AG04449 (cell line): ENCODE measurements at places on chromosomes 2 and 18.

DNA sequence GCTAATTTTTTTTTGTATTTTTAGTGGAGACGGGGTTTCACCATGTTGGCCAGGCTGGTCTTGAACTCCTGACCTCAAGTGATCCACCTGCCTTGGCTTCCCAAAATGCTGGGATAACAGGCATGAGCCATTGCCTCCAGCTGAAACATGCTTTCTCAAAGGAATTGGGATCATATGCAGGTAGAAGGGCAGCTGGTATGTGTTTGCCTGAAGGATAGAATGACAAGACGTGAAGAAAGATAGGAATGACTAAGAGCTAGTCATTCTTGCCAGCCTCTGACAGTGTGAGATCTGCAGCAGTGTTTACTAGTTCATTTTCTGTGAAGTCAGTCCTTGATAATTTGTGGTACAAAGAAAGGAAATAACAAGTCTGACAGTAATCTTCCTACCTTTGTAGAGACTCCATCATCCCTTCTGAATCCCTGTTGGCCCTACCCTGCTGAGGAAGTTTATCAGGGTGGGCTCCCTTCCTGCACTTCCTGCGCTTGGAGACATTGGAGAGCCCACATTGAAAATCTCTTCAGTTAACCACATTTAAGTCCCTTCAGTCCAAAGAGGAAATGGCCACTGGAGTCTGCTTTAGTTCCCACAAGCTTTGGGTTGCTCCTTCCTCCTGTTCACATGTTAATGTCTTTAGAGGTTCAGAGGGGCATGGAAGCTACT, 14.7 kb downstream of the CFLAR start:
- no peak for DNase-seq

DNA sequence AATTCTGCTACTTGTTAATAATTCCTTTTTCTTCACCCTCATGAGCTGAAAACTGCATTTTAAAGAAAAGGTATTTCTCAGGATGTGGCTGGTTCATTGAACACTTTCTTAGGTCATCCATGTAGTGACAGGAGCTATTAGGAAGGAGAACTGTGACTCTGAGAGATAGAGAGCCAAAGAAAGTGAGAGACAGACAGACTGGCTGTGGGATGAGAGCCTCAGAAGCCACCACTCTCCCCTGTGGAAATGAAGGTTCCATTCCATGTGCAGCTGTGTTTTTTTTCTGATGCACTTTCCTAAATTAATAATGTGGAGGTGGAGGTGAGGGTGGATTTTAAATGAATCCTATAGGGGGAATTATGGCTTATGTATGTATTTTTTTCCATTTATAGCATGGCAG, 113.3 kb downstream of the FAM210A start:
- DNase-seq: no peak

- no peak for DNase-seq
These were observed 194.1 kb downstream of the SP3 start for GRCh38 chr2:173770947-173771678.

GRCh38 chr18:47331026-47331425, 79.6 kb upstream of the SKOR2 start:
- no peak for DNase-seq

DNA sequence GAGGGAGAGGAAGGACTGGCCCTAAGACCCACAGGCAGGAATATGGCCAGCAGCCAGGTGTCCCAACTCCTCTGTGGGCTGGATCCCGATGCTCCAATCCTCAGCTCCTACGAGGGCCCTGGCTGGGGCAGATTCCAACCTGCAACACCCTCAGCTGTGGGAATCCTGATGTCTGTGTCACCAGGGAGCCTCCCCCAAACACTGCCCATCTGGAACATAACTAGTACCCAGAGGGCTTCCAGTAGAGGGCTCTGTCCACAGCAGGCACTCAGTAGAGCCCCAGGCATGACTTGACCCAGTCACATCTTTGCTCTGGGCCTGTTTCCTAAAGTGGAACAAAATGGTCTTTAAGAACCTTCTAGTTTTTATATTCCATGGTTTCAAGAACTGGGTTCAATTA, 20.6 kb upstream of the LOXHD1 start:
- no peak for DNase-seq

DNA sequence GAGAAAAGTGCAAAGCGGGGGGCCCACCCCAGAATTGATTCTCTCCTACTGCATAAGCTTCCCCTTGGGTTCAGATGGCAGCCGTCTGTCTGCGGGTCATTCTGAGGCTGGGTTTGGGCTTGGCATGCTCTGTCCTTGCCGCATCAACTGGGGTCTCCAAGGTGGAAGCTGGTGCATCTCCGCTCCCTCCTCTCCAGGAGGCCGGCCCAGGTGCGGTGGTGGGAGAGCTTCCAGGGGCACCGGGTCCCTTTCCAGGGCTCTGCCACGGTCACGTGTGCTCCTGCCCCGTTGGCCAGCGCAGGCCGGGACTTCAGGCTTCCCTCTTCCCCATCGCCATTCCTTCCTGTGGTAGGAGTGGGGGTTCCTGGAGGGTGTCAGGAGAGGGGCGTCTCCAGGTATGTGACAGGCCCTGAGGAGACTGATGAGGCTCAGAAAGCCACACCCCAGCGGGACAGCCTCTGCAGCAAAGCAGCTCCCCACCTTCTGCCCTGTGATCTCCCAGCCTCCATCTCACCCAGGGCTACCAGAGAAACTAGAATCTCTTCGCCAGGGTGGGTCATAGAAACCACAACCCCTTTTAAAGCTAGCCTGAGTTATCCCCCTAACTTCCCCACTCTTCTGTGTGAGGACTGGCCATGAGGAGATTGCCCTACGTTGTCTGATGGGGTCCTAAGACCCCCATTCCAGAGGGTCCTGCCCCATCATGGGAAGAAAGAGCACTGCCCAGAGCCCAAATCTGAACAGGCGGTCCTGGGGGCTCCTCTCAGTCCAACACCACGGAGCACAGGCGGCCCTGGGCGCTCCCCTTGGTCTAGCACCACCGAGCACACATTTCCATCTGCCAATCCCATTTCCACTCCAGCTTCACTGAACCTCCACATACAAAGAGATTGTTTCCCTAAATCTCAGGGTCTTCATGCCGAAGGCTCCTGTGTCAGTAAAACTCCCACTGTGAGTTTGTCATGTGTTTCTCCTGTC, 76.6 kb downstream of the SLC66A2 start:
- no peak for DNase-seq

DNA sequence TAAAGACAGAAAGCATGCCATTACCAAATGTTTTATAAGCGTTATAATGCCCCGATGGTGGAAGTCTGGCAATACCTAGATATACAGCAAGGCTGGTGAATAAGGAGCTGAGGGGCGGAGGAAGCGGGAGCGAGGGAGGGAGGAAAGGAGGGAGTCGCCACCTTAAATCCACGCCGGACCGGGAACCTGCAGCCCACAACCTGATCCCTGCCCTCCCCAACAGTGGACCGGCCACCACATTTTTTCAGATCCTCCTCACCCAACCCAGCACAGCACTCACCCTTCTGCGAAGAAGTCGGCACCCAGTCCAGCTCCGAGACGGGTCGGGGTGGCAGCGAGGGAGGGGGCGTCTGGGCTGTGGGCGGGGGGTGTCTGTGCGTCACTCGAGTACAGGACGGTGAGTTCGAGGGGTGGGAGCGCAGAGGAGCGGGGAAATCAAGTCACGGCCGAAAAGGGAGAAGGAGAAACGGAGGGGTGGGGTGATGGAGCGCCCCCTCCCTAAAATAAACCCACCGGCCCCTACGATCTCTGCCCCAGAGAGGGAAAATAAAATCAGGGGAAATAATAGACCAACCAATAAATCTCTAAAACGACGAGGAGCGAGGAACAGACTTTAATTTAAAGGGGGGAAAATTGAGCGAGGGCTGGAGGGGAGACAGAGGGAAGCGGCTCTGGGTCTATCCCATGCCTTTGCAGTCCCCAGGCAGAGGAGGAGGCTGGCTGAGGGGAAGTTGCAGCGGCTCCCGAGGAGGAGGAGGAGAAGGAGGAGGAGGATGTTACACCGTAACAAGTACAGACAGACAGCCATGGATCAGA, 96.5 kb upstream of the SERTAD2 start:
- DNase-seq: no peak

GRCh38 chr18:21064347-21064746, 47.3 kb downstream of the ROCK1 start:
- DNase-seq: peak; percentile 29

- DNase-seq: no peak
These were observed 266.9 kb downstream of the LRP1B start for GRCh38 chr2:141863964-141864363.

- DNase-seq: peak; percentile 80
These were observed 174.2 kb downstream of the PRPF40A start for GRCh38 chr2:152542995-152543481.

- DNase-seq: no peak
These were observed 490.6 kb downstream of the THSD7B start for GRCh38 chr2:137255990-137256389.

- DNase-seq: no peak
These were observed 82.1 kb upstream of the TANK start for GRCh38 chr2:161078211-161078539.

- DNase-seq: no peak
These were observed 1.8 kb downstream of the TMEM131 start for GRCh38 chr2:97993926-97994325.

DNA sequence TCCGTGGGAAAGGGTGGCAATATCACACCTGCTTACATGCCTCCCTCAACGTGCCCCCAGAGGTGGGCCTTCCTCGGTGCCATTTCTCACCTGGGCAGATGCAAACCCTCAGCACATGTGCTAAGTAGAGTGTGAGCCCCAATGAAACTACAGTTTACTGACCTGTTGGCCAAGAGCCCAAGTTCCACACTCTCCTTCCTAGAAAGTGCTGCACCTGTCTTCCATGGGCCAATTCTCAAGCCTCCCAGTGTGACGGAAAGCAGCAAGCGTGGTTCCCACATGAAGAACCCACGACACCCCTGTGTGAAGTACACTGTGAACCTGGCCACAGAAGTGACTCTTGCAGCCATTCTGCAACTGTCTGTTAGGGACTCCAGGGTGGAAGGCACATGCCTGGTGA, 73.7 kb downstream of the UXS1 start:
- no peak for DNase-seq

DNA sequence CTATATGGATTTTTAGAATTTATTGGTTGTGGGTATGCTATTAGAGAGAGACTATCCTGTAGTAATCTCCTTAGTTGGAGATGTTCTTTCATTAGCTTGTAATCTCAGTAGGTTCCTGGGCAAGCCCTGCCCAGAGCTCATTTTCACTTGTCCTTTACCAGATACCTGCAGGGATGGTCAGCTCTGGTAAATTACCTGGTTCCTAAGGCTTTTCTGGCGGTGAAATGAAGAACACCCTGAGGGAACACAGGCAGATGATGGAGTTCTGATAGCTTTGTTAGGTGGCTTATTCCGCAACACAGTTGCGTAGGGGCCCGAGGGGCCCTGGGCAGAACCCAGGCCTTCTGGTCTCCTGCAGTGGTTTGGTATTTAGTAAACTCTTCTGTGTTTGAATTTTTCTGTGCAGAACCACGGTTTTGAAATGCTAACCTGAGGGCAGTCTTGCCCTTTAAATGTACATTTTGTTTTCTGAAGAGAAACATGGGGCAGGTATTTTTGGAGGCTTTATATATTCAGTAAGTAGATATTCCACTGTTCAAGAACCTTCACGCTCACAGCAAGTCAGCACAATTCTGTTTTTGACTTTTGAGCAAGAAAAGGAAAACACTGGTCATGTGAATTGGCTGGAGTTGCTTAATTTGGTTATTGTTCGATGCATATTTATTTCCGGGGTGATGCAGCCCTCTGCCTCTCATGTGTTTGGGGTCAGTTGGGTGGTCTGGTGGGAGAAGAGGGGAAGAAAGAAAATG, 22.4 kb downstream of the ZNF532 start:
- DNase-seq: no peak

DNA sequence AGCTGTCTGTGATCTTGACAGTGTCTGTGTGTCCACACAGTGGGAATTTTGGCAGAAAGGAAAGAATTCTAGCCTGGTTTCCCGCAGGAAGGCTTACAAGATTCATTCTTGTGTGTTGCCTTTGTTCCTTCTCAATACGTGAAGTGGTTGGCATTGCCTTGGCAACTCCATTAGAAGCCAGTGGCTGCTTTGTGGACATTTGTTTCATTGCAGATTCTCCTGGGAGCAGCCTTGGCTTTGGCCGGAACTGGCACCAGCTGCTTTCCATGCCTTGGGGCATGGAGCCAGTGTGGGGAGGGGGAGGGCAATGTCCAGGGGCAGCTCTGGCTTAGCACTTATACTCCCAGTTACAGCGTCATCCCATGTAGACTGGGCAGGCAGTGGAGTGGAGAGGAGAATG, 39.4 kb downstream of the KIF5C start:
- DNase-seq: no peak

DNA sequence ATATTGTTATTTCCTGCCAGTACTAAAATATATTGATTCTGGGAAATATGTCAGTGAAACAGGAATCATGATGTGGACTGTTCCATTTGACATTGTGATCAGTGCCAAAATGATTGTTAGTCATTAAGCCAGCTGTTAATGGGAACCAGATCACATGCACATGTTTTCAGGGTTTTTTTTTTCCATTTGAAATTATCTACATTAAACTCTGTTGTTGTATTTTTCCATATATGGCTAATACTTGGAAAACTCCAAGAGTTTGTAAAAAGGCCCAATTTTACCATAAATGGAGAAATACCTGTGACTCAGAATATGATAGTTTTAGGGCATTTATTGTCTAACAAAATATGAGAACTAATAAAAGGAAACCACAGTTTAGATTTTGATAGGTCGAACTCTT, 13.4 kb downstream of the ITGAV start:
- DNase-seq: no peak

DNA sequence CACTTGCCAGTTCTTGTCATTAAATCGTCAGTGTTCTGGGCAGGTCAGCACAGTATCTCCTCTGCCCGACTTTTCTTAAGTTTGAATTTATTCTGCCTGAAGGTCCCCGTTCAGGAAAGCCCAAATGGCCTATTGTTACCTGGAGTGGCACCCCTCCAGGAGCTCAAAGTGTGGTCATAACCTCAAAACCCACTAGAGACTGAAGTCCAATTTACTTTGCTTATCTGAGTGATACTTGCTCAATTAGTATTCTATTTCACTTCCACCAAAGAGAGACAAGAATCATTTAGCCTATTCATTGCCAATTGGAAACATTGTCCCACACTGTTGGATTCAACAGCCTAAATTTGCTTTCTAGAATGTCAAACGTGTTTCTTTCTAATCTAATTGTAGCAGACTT, 375.3 kb downstream of the LNPK start:
- DNase-seq: no peak

GRCh38 chr2:56680971-56681631, 497.3 kb downstream of the CCDC85A start:
- DNase-seq: no peak

DNA sequence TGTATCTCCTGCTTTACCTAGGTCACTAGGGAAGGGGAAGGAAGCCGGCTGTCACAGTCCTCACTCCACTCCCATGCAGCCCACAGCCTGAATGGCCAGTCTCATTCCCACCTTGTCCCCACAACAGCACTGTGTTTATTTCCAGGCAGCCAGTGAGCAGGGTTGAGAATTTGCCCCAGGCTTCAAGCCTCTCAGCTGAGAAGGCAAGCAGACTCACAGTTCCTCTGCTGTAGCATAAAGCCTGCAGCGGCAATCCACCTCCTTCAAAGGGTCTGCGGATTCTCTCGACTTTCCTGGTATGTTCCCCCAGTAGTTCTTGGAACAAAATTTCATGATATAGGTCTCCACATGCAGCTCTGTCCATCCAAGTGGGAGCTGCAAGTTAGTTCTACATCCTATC, 262.9 kb upstream of the GULP1 start:
- DNase-seq: no peak

- DNase-seq: no peak
These were observed 148.2 kb upstream of the HNRNPA3 start for GRCh38 chr2:177064422-177064821.

- DNase-seq: no peak
These were observed 55.1 kb downstream of the MAP3K20 start for GRCh38 chr2:173130496-173131465.

- no peak for DNase-seq
These were observed 4.4 kb downstream of the GCKR start for GRCh38 chr2:27501042-27501441.
